Right cardiac atrium (tissue), 5 donors: ENCODE measurements at places on chromosomes 6 and 20. TPM values are rescaled to one million over a fixed set of nuclear protein-coding genes. Genes with fewer than 3 reads are reported as not detected.

- peak; percentile 14 for DNase-seq
These were observed 54.4 kb upstream of the SLCO4A1 start for GRCh38 chr20:62587757-62588402.

ZNF165 gene
- 0.36 TPM for polyA plus RNA-seq

DNA sequence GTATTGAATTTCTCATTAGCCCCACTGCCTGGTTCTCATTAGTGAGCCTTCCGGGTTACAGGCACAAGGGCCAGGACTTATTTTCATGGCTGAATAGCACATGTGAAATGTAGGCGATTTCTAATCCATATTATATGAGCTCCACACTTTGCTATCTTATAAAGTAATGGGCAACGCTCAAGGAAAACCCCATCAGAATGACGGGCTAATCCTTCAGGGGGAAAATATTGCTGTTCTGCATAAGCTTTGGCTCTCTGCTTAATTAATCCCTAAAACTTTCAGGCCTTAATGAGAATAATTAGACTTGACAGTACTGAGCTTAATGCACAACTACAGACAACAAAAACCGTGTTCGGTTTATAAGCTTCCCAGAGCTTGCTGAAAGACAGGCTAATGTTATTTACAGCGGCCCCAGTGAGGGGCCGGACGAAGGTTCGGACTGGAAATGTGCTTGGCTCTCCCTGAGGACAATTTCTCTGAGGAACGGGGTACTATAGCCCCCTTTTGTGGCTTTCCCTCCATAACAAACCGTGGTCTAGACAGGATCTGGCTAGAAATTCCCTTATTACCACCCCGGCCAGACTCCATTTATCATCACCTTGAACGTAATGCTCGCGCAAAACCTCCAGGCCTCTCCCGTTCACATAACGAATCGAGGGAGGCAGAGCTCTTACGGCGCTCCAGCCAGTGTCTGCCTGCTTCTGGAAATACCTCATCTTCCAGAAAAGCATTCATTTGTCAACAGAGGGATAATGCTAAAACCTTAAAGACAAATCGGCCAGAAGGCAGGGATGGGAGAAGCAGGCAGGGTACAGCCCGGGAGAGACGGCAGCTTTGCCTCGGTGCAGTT, 164.5 kb downstream of the CD83 start:
- DNase-seq = no peak

GRCh38 chr6:96522465-96523009, 931 bp downstream of the UFL1 start:
- DNase-seq = no peak

C6orf15 gene
- not detected for polyA plus RNA-seq

GRCh38 chr6:35780719-35781118, at the start of gene CLPSL1:
TSS of gene CLPSL1 (plus strand) at chr6:35781019. CDS start at chr6:35781111, 92 bp downstream.
- no peak for DNase-seq

- no peak for DNase-seq
These were observed 607.1 kb downstream of the COL12A1 start for GRCh38 chr6:74598462-74599393.

- peak; percentile 83 for DNase-seq
These were observed at the start of gene JPH2 for GRCh38 chr20:44187054-44187771. TSS of gene JPH2 (minus strand) at chr20:44187188. CDS start at chr20:44186705, 483 bp downstream.

GRCh38 chr6:29564875-29565274, 5.3 kb upstream of the UBD start:
- DNase-seq = no peak

GRCh38 chr20:12435268-12435667, 517.6 kb downstream of the BTBD3 start:
- DNase-seq = no peak
